Left lobe of liver (tissue), 2 donors: ENCODE measurements at places on chromosomes 4 and X. TPM values are rescaled to one million over a fixed set of nuclear protein-coding genes. Genes with fewer than 3 reads are reported as not detected.

Gene GPR173
- total RNA-seq, result 0.23 TPM

DNA sequence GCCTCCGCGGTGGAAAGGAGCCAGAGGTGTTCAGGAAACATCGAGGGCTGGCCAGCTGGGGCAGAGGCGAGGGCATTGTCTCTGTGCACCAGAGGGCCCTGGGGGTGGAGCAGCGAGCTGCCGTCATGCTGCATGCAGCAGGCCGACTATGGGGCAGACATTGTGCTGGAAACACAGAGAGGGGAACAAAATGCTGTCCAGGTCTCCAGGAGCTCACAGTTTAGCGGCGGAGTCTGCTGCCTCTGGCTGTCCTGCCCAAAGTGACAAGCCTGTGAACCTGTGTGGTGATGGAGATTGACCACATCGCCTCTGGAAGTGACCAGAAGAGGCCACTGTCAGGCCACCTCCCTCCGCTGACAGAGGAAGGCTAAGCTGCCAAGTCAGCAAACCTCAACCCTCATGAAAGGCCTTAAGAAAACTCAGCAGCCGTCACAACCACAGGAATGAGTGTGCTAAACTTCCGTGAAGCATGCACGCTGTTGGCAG, 20.1 kb upstream of the SASH3 start:
- DNase-seq, result no peak

GRCh38 chr4:20612313-20612712, 87.9 kb upstream of the PACRGL start:
- DNase-seq, result no peak

GRCh38 chr4:67483868-67484602, 61.3 kb downstream of the CENPC start:
- DNase-seq, result no peak

Gene C4orf50
- not detected for total RNA-seq

DNA sequence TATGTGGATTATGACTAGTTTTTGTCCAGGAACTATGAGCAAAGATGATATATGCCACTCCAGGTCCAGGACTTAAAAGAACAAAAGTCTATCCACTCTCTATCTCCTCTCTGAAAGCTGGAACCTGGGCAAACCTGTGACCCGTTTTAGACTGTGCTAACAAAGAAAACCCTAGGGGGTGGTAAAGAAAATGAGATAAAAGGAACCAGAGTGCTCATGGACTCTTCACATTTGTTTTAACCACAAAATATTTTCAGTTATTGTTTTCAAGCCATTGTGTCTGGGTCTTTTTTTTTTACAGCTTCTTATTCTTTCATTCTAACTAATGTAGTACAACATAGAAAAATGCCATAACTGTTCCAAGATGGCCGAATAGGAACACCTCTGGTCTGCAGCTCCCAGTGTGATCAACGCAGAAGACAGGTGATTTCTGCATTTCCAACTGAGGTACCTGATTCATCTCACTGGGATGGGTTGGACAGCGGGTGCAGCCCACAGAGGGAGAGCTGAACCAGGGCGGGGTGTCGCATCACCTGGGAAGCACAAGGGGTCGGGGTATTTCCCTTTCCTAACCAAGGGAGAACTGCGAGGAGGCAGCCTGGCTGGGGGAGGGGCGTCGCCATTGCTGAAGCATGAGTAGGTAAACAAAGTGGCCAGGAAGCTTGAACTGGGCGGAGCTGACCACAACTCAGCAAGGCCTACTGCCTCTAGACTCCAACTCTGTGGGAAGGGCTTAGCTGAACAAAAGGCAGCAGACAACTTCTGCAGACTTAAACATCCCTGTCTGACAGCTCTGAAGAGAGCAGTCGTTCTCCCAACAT, 45.1 kb downstream of the CHM start:
- DNase-seq, result no peak

GRCh38 chr4:85783900-85784299, 308.9 kb downstream of the ARHGAP24 start:
- no peak for DNase-seq

Gene DNAAF6
- total RNA-seq, result not detected

Gene SMPX
- total RNA-seq, result 0.96 TPM

DNA sequence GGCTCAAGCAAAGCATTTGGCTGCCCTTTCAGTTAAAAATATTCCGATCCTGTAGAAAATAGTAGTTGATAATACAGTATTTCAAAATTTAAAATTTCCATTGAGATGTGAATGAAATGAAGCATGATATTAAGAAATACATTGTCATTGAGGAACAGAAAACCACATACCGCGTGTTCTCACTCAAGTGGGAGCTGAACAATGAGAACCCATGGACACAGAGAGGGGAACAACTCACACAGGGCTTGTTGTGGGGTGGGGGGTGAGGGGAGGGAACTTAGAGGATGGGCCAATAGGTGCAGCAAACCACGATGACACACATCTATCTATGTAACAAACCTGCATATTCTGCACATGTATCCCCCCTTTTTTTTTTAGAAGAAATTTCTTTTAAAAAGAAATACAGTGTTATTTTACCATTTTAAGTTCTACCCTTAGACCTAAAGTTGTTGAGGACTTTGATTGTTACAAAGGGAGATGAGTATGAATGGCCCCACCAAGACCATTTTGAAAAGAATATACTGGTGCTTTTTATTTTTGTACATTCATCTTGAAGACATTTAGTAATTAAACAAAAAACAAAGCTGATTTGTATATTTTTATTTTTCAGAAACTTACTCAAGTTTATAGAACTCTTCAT, 52.0 kb upstream of the IL13RA1 start:
- no peak for DNase-seq

- DNase-seq, result peak; percentile 70
Measured at GRCh38 chrX:149472625-149473024, 32.5 kb downstream of the IDS start.

Gene TSPAN6
- total RNA-seq, result 35.2 TPM

- no peak for DNase-seq
Measured at GRCh38 chr4:81221303-81222081, 6.5 kb upstream of the PRKG2 start.

- no peak for DNase-seq
Measured at GRCh38 chr4:67608027-67608426, 49.5 kb downstream of the STAP1 start.
